Kidney tubule cell (primary cell): ENCODE measurements at places on chromosomes 5 and 9.

- DNase-seq: no peak
Measured at GRCh38 chr5:97553604-97554452, 370.8 kb upstream of the RIOK2 start.

- DNase-seq: no peak
Measured at GRCh38 chr9:37060833-37061232, 26.8 kb upstream of the PAX5 start.

DNA sequence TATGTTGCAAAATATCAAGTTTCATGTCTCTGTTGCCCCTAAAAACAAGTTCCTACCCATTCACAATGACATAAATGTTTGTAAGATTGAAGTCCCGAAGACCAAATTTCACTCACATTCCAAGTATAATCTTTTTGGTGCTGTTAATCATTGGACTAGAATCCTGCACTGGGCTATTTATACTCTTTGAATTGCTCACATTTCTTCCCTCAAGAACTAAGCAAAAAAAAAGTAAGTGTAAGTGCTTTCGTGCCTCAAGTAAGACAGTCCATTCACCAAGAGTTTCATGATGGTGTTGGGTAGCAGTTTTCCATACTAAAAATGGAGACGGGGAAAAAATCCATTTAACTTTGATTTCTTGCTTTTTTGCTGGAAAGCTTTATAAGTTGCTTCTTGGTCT lies 242.3 kb downstream of the EBF1 start:
- DNase-seq: no peak

DNA sequence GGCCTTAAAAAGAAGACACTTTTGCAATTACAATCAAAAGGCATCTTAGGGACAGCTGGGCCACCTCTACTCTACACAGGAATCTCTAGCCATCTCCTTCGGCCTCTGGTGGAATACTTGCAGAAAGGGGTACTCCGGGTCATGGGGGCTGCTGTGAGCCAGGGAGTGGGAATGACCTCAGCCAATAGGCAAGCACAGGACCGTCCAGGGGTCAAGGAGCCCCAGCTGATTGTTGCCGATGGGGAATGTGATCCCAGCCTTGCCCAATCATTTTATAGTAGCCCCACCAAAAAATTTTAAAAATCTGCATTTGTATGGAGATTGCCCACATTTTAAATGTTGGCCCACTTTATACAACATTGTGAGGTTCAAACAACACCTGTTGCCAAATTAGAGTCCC lies 16.9 kb upstream of the SLC36A3 start:
- no peak for DNase-seq

- DNase-seq: no peak
Measured at GRCh38 chr9:107118863-107119624, 164.0 kb upstream of the RAD23B start.

GRCh38 chr5:124463851-124464250 lies 282.6 kb downstream of the ZNF608 start:
- no peak for DNase-seq

- DNase-seq: peak; percentile 40
Measured at GRCh38 chr9:109314011-109314531, 6.8 kb downstream of the EPB41L4B start.

- DNase-seq: no peak
Measured at GRCh38 chr9:121326901-121327613, 43.0 kb downstream of the STOM start.

GRCh38 chr5:124718380-124718789 lies 28.1 kb downstream of the ZNF608 start:
- no peak for DNase-seq

GRCh38 chr9:15421532-15421931 lies 1.1 kb upstream of the SNAPC3 start:
- peak; percentile 74 for DNase-seq

DNA sequence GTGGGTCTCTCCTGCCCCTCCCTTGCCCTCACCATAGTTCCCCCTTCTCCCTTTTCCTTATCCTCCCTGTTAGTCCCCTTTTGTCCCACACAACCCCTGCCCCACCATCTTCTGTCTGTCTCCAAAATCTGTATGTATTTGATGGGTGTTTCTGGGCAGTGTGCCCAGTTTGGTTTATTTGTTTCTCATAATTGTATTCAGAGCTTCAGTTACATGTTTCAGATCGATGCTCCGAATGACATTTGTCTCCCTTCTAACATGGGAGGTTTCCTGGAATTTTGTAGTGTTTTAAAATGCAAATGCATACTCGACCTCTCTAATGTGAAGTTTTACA lies 22.2 kb downstream of the FBXL7 start:
- DNase-seq: no peak

DNA sequence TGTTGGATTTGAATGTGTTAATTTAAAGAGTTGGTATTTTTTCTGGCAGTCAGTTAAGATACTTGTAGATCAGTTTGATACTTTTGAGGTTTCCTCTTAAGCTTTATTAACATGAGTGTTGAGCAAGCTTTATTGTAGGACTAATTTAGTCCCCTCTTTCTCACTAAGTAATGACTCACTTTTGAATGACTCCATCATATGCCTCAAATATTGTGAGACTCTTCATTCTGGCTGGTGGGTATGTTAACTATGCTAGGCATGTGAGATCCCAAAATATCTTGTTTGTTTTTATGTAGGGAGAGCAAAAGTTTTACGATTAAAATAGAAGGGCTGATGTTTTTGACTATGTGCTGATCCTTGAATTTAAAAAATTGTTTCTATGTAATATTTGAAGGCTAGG lies 355.7 kb downstream of the IZUMO3 start:
- DNase-seq: no peak

DNA sequence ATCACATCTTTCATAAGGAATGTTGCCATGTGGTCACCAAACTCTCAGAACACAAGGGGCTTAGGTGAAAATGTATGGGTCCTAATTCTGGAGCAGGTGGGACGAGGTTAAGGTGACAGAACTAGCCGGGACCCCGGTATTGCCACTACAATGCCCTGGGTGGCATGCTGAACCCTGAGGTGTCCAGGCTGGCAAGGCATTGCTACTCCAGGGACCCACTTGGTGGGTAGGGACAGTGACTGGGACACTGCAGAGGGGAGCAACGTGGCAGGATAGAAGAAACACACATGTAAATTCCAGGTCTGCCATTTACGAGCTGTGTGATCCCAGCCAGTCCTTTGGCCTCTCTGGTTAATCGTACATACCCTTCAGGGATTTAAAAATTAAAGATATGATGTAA lies 206.9 kb upstream of the MVB12B start:
- no peak for DNase-seq

GRCh38 chr9:4614627-4615026 lies 47.5 kb upstream of the PLPP6 start:
- DNase-seq: no peak

DNA sequence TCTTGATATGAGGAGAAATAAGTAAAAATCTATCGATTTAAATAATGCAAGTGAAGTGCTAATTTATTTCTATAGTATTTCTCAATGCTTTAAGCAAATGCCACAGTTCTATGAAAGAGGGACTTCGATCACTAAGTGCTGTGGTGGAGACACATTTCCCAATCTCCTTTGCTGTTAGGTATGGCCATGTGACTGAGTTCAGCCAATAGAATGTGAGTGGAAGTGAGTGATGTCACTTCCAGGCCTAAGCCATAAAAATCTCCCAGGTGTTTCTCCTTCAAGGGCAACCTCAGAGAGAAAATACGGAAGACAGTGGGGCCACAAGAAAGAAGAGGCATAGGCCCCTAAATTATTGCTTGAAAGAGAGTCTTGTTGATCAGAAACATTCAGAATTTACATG lies 100.3 kb upstream of the ANKH start:
- no peak for DNase-seq

DNA sequence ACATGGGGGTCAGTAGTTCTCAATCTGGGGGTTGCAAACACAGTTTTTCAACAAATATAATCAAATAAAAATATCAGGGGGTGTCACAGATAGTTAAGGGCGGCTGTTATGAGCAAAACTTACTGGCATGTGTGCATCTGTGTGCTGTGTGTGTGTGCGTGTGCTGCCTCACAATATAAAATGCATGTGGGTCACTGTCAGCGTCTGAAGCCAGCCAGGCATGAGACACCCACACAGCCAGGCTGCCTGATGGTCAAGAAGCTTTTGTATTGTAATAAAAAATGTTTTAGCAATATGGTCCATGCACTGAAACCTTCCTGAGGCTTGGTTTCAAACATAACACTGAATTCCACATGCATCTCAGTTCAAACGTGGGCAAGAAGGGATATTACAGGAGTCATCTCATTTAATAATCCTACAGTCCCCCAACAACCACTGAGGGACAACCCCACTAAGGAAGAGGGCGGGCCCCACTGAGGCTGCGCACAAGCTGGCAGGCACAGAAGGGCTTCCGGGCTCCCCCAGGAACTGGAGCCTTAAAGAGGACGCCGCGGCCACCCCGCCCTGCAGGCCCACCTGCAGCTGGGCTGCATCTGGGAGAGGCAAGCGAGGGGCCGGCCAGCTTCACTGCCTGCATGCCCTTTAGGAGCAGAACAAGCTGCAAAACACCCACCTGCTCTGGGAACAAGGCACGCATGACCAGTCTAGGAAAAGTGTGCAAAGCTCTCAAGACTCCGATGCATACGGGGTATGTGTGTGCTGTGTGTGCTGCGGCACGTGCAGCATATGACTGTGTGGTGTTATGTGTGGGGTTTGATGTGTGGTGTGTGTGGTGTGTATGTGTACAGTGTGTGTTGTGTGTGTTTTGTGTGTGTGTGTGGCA lies 14.1 kb downstream of the SEMA4D start:
- no peak for DNase-seq

- no peak for DNase-seq
Measured at GRCh38 chr9:77978086-77978781, 53.4 kb downstream of the GNAQ start.

- no peak for DNase-seq
Measured at GRCh38 chr9:113911850-113912557, 35.9 kb downstream of the ZNF618 start.

GRCh38 chr5:72307573-72307967 lies 12.5 kb downstream of the MRPS27 start:
- no peak for DNase-seq

- DNase-seq: peak; percentile 53
Measured at GRCh38 chr5:6615034-6615815, 17.6 kb downstream of the NSUN2 start.

- no peak for DNase-seq
Measured at GRCh38 chr5:110040178-110040577, 350.5 kb downstream of the MAN2A1 start.

DNA sequence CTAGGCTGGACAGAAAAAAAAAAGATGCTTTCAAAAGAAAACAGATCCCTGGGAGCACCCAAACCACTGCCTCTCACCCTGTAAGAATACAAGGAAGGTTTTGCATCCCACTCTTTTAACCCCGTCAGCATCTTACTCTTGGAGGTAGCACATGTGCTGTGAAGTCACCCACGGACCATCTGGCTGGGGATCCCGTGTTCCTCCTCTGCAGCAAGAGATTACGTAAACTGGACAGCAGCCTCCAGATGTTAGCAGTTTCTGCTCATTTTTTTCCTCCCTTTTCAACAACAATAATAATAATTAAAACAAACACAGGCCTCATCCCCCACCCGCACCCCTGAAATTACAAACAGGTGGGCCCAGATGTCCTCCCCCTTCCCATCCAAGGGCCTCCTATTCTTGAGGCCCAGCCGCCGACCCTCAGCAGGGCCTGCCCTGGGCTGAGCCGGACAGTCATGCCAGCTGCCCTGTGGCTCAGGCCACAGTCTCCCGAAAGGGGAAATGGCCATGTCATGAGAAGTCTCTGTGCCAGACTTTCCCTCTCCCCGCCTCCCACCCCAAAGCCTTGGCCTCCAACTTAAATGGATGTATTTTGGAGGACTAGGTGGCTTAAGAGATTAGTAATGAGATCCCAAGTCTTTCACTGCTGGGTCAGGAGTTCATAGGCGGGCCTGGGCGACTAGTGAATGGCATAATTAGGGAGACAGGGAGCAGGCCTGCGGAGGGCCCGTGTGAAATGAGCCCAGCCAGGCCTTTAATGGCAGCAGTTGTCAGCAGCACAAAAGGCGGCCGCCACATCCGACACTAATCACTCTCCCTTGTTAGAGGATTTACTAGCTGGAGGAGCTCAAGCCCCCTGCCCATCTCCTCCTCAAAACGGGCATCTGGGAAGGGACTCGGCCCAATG lies 165.1 kb downstream of the PAPPA start:
- DNase-seq: no peak

- peak; percentile 9 for DNase-seq
Measured at GRCh38 chr9:127714020-127714750, 1.3 kb downstream of the PTRH1 start.

DNA sequence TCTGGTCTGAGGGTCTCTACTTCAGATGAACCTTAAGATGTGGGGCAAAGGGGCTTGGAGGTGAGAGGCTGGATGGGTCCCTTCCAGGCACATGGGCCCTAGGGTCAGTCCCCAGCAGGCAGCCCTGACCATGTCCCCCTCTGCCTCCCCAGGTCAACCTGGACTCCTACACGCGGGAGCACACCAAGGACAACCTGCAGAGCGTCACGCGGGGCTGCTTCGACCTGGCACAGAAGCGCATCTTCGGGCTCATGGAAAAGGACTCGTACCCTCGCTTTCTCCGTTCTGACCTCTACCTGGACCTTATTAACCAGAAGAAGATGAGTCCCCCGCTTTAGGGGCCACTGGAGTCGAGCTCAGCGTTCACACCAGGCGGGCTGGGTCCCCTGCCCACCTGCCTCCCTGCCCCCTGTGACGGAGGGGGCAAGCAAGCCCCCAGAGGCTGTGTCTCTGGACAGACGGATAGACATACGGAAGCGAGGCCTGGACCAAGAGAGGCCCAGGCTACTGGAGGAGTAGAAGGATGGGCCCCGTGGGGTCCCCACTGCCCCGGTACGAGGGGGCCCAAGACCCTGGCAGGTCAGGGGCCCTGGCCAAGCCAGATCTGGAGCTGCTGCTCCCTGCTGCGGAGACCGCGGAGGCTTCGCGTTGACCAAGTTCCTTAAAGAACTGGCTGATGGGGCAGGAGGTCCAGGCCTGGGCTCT lies 133.2 kb downstream of the RGS3 start:
- no peak for DNase-seq

DNA sequence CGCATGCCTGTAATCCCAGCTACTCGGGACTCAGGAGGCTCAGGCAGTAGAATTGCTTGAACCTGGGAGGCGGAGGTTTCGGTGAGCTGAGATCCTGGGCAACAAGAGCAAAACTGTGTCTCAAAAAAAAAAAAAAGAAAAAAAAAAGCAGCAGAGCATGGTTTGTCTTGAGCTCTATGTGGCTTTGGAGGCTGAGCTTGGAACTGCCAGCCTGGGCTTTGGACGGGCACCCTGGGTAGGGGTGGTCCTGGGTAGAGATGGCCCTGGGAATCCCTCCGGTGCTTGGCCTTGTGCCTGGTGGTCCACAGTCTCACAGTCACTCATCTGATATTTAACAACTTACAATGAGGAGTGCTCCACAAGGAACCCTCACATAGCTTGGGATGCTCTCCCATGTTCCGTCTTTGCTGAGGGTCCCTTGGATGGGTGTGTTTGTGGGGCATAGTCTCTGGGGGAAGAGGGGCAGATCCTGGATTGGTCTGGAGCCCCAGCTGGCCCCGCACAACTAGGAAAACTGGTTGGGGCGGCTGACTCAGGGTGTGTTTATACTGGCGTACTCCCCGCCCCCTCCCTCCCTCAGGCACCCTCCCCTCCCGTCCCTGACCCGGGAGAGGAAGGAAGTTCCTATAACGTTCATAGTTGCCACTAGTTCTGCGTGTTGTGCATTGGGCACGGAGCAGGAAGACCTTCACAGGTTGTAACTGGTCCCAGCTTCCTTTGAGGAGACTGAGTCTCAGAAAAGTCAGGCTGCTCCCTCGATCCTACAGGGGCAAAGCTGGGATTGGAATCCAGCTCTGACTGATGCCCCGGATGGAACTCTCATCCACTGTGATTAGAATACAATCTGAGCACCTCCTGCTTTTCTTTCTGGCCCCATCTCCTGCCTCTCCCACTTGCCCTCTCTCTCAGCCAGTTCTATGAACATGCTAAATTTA lies 11.2 kb downstream of the IER5L start:
- peak; percentile 80 for DNase-seq

- DNase-seq: no peak
Measured at GRCh38 chr9:82449986-82450385, 461.4 kb downstream of the SPATA31D1 start.
